NCI-H2171 (cell line): ENCODE measurements at places on chromosomes 7 and 10.

DNA sequence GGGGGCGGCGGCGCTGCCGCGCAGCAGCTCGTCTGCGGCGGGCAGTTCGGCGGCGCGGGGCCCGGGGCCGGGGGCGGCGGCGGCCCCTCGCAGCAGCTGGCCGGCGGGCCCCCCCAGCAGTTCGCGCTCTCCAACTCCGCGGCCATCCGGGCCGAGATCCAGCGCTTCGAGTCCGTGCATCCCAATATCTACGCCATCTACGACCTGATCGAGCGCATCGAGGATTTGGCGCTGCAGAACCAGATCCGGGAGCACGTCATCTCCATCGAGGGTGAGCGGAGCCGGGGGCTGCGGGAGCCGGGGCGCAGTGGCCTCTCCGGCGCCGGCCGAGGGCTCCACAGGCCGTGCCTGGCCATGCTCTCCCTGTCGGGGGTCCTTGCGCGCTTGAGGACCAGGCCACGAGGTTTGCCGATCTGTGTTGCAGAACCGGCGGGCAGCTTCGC lies 548 bp downstream of the AGAP3 start:
- no peak for DNase-seq

DNA sequence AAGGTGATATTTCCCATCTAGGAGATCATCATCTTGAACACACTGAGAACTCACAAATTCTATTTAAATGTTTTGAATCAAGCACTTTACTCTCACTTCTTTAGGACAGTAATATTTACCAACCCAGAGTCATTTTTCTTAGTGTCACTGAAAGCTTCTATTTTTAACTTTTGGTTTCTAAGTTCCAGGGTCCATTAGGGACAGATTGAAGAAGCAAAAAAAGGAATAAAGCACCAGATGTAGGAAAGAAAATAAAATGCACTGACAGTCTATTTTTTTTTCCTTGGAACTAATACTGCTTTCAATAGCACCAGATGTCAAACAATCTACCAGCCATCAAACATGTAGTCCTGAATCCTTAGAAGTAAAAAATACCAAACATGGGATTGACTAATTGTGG lies 526.7 kb upstream of the LRRN3 start:
- peak; percentile 38 for DNase-seq

- no peak for DNase-seq
These were observed 5.1 kb downstream of the KEL start for GRCh38 chr7:142956951-142957623.

DNA sequence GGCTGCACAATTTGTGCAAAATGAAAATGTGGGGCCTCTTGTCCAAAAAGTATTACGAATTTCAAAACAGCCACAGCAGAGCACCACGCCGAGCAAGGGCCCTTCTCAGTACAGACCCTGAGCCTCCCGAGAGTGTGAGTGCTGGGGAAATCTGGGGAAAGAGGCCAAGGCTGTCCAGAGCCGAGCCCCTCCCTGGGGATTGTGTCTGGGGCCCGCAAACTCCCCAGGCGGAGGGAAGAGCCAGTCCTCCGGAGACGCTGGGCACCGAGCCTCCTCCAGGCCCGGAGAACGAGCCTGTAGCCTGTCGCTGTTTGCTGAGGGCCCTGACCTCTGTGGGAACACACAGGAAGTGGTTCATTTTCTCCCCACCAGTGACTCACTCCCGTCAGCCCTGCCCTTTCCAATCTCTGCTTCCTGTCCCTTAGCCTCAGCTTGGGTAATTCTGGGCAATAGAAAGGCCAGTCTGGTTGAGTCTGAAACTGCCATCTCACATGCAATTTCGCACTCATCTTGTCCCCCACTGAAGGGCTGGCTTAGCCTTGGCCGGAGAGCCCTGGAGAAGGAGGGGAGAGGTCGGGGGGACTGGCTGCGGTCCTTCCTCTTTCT lies 19.5 kb upstream of the GNA12 start:
- no peak for DNase-seq

DNA sequence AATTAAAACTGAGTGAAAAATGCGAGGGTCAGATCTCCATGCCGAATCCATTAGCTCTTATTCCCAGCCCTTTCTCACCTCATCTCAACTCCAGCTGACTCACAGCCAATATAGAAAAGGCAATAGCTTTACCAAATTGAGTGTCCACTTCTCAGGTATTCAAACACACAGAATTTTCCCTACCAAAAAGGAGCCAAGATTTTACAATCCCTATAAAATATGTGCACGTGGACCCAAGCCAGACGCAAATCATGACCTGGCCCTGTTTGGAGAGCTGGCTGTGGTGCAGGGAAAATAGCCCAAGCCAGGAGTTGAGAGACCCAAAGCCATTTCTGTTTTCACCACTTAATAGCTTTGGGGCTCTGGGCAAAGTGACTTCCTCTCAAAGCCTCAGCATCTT lies 379.7 kb upstream of the AUTS2 start:
- no peak for DNase-seq

DNA sequence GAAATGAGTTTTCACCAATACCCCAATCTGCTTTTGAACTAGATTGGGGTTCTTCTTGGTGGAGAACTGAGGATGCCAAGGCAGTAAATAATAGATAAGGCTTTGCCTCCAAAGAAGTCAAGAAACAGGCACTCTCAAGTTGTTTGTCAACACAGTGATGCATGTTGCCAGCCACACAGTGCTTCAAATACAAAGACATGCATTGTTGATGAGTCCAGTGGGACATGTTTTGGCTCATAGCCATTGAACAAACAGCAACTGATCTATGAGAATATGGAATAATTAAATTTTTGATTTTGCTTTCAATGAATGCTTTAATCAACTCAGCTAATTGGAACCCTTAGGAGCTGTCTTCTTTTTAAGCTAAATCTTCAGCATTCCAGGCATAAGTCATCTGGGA lies 346.4 kb downstream of the THSD7A start:
- no peak for DNase-seq

- no peak for DNase-seq
These were observed 25.7 kb upstream of the GRB10 start for GRCh38 chr7:50808282-50808888.
